Non-pigmented ciliary epithelial cell (primary cell): ENCODE measurements at places on chromosomes 2 and 18.

DNA sequence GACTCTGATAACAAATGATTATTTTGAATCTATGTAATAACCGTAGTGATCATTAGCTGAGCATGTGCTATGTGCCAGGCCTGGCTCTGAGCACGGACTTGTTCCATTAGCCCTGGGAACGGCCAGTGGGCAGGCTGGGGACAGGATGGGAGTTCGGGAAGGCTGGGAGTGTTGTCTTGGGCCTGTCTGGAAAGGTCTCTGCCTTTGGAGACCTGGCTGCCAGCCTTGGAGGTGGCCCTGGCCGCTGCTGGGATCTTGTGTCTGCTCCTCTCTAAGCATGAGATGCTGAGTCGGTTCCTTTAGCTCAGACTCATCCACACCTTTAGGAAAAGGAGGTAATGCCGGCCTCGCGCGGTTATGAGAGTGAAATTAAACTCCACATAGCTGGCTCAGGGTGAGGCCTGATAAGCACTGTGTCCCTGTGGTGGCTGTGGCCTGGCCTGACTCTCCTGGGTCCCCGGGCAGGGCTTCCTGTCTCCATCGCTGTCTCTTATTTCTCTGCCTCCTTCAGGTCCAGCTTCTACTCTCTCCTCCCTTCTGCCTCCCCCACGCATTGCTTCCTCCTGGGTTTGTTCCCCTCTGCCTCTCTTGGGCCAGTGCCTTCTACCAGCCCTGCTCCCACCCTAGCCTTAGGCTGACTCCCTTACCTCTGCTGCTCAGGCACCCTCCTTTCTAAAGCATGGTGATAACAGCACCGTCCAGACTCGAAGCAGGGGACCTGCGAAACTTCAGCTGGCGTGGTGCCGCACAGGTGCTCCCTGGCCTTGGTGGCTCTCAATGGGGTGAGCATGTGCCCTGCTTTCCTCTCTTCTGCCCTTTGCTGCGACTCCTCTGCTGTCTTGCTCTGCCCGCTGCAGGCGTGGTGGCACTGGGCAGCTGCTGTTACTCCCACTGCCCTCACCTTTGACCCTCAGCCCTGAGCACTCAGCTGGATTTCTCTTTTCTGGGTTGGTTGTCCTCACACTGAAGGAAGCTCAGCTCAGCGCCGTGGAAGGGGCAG lies 41.8 kb downstream of the NCK2 start:
- DNase-seq, result no peak

GRCh38 chr2:191347881-191348280 lies 102.7 kb downstream of the MYO1B start:
- DNase-seq, result no peak

DNA sequence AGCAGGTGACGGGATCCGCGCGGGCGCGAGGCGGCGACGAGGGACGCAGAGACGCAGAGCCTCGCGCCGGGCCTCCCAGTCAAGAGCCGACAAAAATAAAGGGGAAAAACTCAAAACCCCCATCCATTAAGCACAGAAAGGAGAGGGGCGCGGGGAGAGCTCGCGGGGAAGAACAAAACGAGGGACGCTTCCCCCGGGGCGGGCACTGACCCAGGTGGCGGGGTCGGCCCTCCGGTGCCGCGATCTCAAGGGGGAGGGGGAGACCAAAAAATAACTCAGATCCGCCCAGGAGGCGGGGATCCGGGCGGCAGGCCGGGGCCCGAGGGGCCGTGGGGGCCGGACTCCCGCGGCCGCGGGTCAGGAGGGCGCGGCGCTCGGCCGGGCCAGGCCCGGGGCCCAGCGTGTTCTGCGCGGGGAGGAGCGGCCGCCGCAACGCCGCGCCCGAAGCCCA lies 597 bp downstream of the RNF103 start:
- DNase-seq, result no peak

DNA sequence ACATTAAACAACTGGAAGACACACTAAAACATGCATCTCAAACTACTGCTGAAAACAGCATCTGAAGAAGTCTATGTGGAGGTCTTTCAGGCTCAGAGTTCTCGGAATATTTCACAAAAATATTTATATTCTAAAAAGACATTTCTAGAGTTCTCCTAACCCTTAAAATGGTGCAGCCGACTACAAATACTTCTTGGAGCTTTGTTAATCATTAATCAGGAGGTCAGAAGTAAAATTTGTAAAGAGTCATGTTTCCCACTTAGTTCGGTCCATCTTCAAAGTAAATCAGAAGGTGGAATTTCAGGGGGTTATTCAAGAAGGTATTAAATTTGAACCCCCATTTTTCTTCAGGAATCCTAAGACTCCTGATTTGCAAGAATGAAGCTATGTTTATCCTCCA lies 72.7 kb downstream of the FAM228A start:
- no peak for DNase-seq

GRCh38 chr2:70516596-70516995 lies 37.0 kb downstream of the TGFA start:
- no peak for DNase-seq

DNA sequence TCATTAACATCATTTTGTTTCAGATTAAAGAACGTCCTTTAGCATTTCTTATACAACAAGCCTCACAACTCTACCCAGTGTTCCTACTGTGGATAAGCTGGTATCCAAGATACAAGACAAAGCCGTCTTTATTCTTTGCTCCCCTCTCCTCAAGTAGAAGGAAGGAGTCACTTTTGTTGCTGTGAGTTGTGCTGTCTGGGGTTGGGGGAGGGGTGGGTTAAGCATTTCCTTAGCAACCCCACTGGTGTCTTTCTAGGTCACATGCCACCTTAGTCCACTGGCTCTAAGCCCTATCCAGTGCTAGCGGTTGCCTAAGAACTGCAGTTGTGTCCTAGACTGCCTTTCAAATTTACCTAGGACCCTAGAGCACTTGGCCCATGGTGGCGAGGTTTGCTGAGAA lies 155.6 kb upstream of the PIEZO2 start:
- DNase-seq, result no peak

GRCh38 chr2:218218268-218219185 lies 1.5 kb downstream of the ARPC2 start:
- DNase-seq, result no peak

- no peak for DNase-seq
These were observed 18.6 kb downstream of the THNSL2 start for GRCh38 chr2:88188748-88189147.
